AG09319 (cell line): ENCODE measurements at places on chromosomes 4 and X.

- no peak for DNase-seq
These were observed 24.4 kb upstream of the BCORL1 start for GRCh38 chrX:129958083-129958465.

DNA sequence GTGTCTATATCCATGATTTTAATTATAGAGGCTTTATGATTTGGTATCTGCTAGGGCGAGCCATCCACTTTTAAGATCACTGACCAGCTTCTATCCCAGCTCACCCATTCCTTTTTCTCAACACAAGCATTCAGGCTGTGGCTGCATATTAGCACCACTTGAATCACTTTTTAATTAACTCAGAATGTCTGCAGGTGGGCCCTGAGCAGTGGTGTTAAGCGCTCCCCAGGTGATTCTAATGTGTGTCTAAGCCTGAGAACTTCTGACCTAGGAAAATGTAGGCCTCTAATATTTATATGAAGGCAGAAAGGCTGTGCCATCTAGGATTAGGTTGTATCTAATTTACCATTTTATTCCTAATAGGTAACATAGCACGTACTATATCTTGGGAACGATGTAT, 19.8 kb upstream of the QRFPR start:
- no peak for DNase-seq

GRCh38 chrX:97119474-97120109, 235.9 kb downstream of the RPA4 start:
- no peak for DNase-seq

GRCh38 chr4:20253735-20254409, 2.2 kb downstream of the SLIT2 start:
- DNase-seq, result no peak

DNA sequence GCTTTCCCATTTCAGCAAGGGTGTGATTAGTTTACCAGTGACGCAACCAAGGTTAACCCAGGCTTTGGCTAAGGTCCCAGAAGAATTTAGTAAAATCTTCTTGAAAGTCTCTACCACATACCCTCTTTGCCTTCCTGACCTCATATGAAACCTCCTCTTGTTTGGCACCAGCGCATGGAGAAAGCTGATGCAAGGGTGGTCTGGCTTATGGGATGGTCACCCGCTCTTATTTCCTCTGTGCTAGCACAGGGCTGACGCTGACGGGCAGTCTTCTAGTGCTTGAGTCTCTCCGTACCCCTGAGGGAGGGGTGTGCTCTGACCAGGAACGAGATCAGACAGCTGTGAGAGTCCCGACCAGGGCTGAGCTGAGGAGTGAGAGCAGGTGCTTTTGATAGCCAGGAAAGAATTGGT, 137.6 kb downstream of the TENM3 start:
- DNase-seq, result no peak

GRCh38 chr4:108029016-108029720, 39.5 kb downstream of the HADH start:
- no peak for DNase-seq

GRCh38 chr4:98568941-98569663, 89.3 kb downstream of the TSPAN5 start:
- peak; percentile 43 for DNase-seq

DNA sequence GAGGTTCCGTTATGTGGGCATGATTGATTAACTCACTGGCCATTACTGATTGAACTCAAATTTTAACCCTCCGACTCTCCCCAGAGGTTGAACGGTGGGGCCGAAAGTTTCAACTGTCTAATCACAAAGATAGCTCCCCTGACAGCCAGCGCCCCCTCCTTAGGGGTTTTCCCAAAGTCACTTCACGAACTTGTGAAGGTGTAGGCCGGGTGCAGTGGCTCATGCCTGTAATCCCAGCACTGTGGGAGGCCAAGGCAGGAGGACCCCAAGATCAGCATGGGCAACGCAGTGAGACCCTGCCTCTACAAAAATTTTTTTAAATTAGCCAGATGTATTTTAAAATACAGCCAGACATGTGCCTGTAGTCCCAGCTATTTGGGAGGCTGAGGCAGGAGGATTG, 39.8 kb upstream of the RBM47 start:
- DNase-seq, result no peak

GRCh38 chr4:159582685-159583084, 479.8 kb downstream of the RAPGEF2 start:
- no peak for DNase-seq

- DNase-seq, result no peak
These were observed 45.9 kb downstream of the GAB1 start for GRCh38 chr4:143382596-143382995.

DNA sequence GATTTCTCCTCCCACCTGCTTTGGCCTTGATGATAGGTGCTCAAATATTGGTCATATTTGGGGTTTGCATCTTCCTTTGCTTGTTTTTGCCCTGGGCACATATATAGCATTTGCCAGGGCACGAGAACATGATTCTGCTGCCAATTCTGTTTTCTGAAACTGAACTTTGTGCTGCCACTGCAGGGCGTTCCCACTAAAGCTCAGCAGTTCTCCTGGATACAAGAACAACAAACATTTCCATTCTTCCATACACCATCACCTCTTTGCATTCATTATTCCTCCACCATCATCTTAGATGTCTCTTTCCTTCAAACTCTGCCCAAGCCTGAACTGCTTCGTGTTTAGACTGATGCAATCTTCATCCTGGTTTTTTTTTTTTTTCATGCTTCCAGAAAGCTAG, 36.3 kb upstream of the GATB start:
- DNase-seq, result no peak

DNA sequence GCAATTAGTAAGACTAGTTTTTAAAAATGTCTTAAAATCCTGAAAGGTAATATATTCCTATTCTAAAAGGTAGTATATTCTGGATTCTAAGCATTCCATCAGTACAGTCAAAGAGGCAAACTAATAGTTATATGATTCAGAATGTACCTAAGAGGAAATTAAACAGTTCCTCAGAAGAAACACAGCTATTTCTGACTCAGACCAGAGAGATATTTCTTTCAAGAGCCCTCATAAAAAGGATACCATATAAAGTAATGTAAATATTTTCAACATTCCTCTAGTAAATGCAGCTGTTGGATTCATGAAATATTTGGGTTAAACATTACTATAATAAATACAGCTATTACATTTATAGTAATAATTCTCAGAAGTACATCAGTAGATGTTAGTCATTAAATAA, 358.3 kb downstream of the MAGEB5 start:
- no peak for DNase-seq

DNA sequence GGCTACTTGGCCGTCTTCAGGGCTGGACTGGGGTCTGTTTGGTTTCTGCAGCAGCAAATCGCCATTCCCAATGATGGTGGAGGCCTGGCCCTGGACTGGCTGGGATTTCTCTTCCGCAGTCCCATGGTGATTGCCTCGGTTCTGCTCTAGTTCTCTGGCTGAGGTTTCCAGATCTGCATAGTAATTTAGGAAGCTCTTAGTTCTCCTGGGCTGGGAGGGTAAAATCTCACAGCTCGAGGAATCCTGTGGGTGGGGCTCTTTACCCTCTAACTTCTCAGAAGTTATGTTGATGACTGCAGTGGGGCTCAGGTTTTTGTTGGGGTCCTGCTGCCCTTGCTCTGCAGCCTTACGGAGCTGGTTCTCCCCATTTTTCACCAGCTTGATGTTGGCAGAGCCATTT, 200.6 kb downstream of the APBB2 start:
- no peak for DNase-seq
